ENCODE measurements at places on chromosomes 7 and 10.

- no peak for DNase-seq
Observed at GRCh38 chr10:47358457-47358856, 10.3 kb downstream of the RBP3 start.

DNA sequence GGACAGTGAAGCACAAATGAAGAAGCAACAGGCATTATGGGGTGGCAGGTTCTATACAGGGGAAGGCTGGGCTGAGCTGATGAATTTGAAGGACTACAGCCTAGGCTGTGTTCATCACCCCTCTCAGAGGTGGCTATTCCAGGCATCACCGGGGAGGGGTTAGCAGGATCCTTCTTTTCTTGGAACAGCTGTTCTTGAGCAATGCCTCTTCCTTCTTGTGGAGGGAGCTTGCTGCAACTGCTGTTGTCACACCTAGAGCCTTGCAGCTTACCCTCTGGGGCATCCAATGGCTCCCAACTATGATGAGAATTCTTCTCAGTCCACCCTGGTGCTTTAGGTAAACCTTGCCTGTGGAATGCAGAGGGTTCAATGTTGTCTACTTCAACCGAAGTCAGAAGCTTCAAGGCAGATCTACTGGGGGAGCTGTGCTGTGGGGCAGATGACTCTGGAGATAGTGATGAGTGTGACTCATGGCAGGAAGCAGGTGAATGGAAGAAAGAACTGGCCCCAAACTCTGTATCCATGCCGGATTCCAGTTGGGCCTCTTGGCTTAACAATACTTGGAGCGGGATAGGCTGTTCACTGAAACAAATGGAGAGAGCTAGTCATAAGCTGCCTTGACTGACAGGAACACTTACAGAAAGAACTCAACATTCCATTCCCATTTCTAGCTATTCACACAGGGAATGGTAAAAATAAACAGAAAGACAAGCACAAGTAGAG lies 21.5 kb upstream of the PPP3CB start:
- no peak for DNase-seq

DNA sequence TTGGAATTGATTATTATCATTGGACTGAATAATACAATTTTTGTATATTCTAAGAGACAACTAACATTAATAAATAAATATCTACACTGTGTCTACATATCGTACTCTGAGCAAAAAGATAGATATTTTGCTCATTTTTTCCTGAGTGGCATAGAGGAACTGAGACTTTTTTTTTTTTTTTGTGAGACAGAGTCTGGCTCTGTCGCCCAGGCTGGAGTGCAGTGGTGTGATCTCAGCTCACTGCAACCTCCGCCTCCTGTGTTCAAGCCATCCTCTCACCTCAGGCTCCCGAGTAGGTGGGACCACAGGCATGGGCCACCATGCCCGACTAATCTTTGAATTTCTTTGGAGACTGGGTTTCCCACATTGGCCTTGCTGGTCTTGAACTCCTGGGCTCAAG lies 14.0 kb downstream of the KMT2E start:
- DNase-seq, result no peak

- DNase-seq, result no peak
Observed at GRCh38 chr10:36778651-36779050, 346.7 kb upstream of the ANKRD30A start.

DNA sequence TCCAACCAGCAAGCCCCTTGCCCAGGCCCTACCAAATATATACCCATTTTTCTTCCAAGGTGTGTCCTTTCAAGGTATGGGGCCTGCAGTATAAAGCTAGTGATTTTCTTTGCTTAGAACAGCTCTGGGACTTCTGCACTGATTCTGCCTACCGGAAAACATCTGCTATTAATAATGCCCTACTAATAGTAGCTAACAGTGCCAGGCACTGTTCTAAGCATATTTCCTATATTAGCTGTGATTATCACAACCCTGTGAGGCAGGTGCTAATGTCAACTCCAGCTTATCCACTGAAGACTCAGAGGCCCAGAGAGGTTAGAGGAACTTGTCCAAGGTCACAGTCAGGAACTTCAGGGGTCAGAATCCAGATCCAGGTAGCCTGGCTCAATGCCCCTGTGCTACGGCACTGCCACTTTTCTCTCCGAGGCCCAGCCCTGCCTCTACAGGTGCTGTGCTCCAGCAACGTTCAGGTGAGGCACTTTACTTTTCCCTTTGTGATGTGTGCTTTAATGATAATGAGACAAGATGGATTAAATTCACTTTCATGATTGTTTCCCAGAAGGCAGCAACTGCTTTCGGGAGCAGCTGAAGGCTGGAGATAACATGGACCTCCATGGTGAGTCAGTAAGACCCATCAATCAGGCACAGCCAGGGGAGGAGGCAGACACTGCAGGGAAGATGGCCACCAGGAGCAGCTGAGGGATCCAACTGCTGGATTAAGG lies 26.7 kb downstream of the TAS2R41 start:
- no peak for DNase-seq

- DNase-seq, result no peak
Observed at GRCh38 chr10:12849319-12850181, 152.0 kb downstream of the CCDC3 start.

Measured in activated CD4-positive, alpha-beta T cell treated with anti-CD3 and anti-CD28 coated beads, Interleukin-10, Interleukin-2, amounts not matched to agents 100 ng/mL and 50 ng/mL, durations not matched to agents 16 hours and 8 hours (primary cell).